T follicular helper cell (primary cell): ENCODE measurements at places on chromosomes 5 and 9.

GRCh38 chr5:148205044-148205806, 2.4 kb downstream of the SPINK6 start:
- DNase-seq: no peak

DNA sequence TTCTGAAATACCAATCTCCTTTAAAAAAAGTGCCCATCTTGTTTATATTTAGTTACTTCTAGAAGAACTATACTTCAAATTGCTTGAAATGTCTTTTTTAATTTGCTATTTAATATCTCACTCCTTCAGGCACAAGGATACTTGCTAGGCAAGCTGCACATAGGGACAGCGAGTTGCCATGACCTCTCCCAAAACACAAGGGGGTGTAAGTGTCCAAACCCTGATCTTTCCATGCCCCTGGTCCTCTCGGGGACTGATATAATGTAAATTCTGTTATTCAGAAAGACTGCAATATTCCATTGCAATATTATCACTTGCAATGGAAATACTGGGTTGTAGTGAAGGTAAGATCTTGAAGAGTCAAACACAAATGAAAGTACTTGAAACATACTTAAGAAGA, 480.4 kb downstream of the CETN3 start:
- DNase-seq: no peak

DNA sequence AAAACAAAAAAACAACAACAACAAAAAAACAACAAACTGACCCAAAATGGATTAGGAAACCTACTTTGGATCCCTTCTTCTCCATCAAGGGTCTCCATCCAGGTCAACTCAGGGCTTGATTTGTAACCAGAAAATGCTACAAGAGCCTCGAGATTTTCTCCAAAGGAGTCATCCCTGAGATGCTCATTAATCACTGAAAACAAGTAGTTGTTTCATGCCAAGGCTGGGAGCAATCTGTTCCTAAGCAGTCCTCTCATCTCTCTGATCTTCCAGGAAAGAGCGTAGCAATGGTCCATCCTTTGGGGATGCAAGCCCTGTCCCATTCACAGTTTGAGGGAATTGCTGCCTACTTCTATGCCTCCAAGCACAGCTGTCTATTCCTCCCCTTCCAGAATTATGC, 203.0 kb upstream of the MAP3K1 start:
- DNase-seq: no peak

- no peak for DNase-seq
Measured at GRCh38 chr5:127785098-127785927, 82.1 kb downstream of the CCDC192 start.

DNA sequence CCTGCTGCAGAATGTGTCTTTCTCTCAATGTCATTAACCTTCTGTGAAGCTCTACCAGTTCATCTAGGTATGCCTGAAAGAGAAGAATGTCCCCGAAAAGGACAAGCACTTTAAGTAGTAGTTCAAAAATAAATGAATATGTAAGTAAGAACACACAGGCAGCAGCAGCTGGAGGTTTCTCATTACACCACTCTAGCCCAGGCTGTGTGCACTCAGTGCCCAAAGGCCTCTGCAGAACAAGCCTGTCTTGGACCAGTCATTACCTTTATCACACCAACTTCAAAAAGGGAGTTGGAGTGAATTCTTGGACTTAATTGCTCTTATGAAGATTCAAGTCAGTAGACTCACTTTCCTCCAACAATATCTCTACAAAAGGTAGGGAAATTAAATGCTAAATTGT, 268.8 kb downstream of the MLLT3 start:
- DNase-seq: no peak
